ENCODE measurements at places on chromosomes 16 and 17.
A peak's percentile ranks its signal among the peaks of the same experiment; 100 is the strongest.

- DNase-seq, result no peak
Measured at GRCh38 chr16:56944954-56945839, 13.3 kb downstream of the HERPUD1 start.

GRCh38 chr16:9177861-9178260, 86.4 kb downstream of the HAPSTR1 start:
- no peak for DNase-seq

GRCh38 chr16:4615384-4616046, 827 bp upstream of the UBALD1 start:
- DNase-seq, result no peak

DNA sequence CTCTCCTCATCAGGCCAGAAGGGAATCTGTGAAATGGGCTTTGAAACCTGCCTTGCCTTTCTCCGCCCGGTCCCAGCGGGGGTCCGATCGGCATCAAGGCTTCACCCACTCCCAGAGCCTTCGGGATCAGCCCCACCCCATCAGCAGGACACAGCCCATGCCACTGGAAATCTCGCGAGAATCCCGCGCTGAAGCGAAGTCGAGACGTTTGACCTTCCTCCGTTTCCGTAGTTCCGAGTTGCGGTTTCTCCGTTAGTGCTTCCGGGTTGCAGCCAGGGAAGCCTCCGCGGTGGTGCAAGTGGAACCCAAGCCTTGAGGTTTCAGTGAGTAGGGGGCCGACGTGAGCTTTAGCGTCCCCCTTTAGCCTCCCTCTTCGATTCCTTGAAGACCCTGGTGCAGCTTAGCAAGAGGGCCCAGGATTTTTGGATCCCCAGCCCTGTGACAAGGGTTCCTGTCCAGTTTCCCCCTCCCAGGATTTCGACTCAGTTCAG, at the start of gene COASY:
Gene COASY (plus strand): TSS at position 252 of the 491 bp plus-strand sequence. CDS start 475 bp downstream, outside the sequence.
- DNase-seq, result peak; percentile 96

DNA sequence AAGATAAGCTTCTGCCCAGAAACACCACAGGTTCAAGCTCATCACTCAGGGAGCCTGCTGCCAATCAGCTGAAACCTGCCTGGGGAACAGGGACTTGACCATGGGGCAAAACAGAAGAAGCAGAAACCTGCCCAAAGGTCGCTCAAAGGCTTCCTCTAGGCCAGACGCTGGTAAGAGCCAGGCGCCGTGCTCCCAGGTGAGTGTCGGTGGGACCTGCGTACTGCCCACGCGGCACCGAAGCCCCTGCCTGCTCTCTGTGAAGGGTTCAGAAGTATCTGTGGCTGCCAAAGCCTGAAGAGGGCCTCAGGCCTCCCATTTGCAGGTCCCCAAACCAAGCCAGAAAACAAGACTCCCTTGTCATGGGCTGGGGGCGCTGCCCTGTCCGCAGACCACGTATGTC, 10.4 kb downstream of the SGSH start:
- DNase-seq, result no peak

DNA sequence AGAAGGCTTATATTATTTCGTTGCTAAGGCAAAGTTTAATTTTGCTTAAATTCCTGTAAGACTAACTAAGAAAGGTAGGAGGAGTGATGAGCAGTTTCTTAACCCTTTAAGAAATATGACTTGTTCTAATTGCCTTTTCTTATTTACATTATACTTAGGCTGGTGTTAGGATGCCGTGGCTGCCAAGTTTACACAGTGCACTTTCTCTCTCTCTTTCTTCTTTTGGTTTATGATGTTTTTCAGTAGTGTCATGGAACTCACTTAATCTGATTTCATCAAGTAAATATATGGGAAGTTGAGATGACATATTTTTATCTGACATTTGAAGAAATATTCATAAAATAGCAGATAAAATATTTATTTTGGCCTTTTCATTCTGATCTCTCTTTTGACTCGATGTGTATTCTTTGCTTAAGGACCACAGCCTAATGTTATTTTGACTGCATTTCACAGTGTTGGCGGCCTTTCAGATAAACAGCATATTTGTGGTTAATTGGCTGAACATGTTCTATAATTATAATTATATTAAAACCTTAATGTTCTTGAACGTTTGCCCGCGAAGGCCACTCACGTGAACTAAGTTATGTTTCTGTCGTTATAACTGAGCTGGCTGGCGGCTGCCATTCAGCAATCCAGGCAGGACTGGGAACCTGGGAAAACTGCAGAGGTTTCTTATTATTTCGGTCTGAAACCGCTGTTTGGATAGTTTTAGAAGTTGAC, 191.6 kb downstream of the WWOX start:
- no peak for DNase-seq

GRCh38 chr16:17229766-17230165, 241.0 kb downstream of the XYLT1 start:
- no peak for DNase-seq
